ENCODE measurements at places on chromosomes 12 and 14.

DNA sequence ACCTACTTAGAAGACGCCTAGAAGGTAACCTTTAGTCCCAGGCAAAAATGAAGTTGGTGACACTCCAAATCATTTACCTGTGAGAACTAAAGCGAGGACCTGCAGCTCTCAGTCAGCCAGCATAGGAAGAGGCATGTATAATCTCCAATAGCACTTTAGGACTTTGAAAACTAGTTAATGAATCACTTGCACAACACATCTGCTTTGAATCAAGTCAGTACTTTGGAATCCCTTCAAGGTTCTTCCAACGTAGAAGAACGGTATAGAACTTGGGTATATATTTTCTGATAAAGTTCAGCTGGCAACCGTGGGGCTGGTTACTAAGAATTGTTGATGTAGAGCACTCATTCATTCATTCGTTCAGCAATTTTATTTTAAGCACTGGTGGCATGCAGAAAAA is 251.9 kb downstream of the TMEM132D start:
- no peaks in the 10 kb centered on the region for H3K4me1 ChIP-seq
- no peaks in the 10 kb centered on the region for H3K36me3 ChIP-seq
- H3K27ac ChIP-seq: no peak overlapping the region
- H3K4me3 ChIP-seq: no peak overlapping the region

- no peaks in the 10 kb centered on the region for H3K36me3 ChIP-seq
- no peaks in the 10 kb centered on the region for H3K27me3 ChIP-seq
- no peak for DNase-seq
- H3K4me3 ChIP-seq: no peak overlapping the region
These were observed 325.7 kb downstream of the CEP128 start for GRCh38 chr14:80615831-80616230.

DNA sequence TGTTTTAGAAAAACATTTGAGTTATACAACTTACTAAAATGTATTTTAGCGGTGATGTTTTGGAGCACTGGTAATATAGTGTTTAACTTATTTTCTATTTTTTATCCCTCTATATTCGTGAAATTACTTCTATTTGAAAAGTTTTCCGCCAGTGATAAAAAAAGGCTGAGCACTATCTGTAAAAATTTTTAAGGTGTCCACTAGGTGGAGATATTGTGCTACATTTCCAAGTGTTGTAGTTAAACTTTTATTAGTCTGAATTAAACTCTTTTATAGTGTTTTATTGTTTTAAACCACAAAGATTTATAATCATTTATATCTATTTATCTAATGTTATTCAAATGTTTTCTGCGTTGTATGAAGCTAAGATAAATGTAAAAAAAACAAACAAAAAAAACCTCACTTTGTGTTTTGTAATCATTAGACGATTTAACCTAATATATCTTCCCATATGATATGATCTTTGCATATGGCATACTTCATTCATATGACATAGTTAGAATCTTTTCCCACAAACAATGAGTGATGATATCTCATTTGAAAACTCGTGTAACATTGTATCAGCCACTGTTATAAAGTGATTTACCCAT is 11.8 kb downstream of the ALG10B start:
- no peak overlapping the region for H3K27ac ChIP-seq
- H3K36me3 ChIP-seq: no peaks in the 10 kb centered on the region
- no peaks in the 10 kb centered on the region for H3K27me3 ChIP-seq
- DNase-seq: peak; percentile 56

DNA sequence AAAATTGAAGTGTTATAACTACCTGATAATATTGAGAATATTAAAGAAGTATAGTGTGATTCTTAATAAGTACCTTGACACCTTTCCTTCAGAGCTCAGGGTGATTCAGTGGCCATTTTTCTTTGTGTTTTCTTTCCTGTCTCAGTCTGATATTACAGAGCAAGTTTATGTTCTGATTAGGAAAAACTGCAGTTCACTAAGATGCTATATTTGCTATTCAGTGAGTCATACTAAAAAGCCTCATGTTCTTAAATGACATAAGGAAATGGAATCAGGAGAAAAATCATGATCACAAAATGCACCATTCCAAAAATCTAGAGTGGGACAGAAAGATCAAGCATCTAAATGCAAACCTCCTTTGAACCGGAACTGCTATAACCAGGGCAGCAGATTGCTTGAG is 390.6 kb upstream of the ATP2B1 start:
- H3K27me3 ChIP-seq: peaks cover 1% of the 10 kb centered on the region
- H3K27ac ChIP-seq: peak overlapping the region; percentile 36
- H3K4me1 ChIP-seq: peaks cover 53% of the 10 kb centered on the region
- no peak overlapping the region for H3K4me3 ChIP-seq
- H3K36me3 ChIP-seq: no peaks in the 10 kb centered on the region
- peak; percentile 24 for DNase-seq

- no peak overlapping the region for H3K27ac ChIP-seq
- no peak overlapping the region for H3K4me3 ChIP-seq
- peaks cover 1% of the 10 kb centered on the region for H3K27me3 ChIP-seq
- H3K36me3 ChIP-seq: no peaks in the 10 kb centered on the region
- H3K4me1 ChIP-seq: peaks cover 35% of the 10 kb centered on the region
These were observed 7.8 kb downstream of the PELI2 start for GRCh38 chr14:56125772-56126636.

DNA sequence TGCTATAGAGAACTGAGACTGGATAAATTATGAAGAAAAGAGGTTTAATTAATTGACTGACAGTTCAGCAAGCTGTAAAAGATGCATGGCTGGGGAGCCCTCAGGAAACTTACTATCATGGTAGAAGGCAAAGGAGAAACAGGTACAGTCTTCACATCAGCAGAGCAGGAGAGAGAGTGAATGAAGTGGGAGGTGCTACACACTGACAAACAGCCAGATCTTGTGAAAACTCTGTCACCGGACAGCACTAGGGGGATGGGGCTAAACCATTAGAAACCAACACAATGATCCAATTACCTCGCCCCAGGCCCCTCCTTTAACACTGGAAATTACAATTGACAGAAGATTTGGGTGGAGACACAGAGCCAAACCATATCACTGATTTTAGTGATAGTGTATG is 682.4 kb downstream of the SLC16A7 start:
- H3K4me1 ChIP-seq: peaks cover 23% of the 10 kb centered on the region
- no peaks in the 10 kb centered on the region for H3K36me3 ChIP-seq
- peaks cover 2% of the 10 kb centered on the region for H3K27me3 ChIP-seq

DNA sequence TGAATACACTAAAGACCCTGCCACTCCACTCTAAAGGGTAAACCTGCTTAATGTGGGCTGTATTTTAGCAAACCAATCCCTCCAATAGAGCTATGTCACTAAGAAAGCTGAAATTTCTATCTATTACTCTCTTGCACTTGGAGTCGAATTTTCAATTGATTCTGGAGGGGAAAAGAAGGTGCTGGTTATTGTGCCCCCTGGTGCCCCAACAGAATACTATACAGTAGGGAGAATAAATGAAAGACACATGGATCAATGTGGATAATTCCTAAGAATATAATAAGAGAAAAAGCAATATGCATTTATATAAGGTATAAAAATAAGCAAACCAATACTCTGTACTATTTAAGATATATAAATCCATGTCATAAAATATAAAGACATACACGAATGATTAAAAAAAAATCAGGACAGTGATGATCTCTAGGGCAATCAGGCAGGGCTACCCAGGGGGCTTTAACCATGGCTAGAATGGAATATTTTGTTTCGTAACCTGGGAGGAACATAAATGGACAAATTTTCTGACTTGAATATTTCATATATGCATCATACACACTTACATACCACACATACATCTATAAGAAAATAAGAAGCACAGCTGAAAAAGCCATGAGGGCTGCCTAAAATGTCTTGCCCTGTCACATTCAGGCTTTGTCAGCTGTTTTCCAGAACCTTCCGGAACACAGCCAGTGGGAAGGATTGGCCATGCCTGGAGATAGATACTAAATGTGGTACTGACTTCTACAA is 54.4 kb downstream of the EFCAB11 start:
- H3K27me3 ChIP-seq: peaks cover 2% of the 10 kb centered on the region
- H3K27ac ChIP-seq: peak overlapping the region; percentile 42
- H3K4me1 ChIP-seq: peaks cover 30% of the 10 kb centered on the region
- H3K4me3 ChIP-seq: no peak overlapping the region
- no peaks in the 10 kb centered on the region for H3K36me3 ChIP-seq
- no peak for DNase-seq

DNA sequence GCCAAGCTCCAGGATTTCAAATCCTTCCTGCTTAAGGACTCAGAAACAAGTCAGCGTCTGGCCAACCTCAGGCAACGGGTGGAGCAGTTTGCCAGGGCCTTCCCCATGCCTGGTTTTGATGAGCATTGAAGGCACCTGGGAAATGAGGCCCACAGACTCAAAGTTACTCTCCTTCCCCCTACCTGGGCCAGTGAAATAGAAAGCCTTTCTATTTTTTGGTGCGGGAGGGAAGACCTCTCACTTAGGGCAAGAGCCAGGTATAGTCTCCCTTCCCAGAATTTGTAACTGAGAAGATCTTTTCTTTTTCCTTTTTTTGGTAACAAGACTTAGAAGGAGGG is 4.7 kb downstream of the SHMT2 start:
- H3K27me3 ChIP-seq: peaks cover 4% of the 10 kb centered on the region
- peak overlapping the region; percentile 38 for H3K27ac ChIP-seq
- no peak for DNase-seq
- H3K4me1 ChIP-seq: peaks cover 48% of the 10 kb centered on the region
- peaks cover 28% of the 10 kb centered on the region for H3K36me3 ChIP-seq
